Breast epithelium (tissue), 4 donors: ENCODE measurements at places on chromosomes 11 and 22. TPM values are rescaled to one million over a fixed set of nuclear protein-coding genes. Genes with fewer than 3 reads are reported as not detected.

DNA sequence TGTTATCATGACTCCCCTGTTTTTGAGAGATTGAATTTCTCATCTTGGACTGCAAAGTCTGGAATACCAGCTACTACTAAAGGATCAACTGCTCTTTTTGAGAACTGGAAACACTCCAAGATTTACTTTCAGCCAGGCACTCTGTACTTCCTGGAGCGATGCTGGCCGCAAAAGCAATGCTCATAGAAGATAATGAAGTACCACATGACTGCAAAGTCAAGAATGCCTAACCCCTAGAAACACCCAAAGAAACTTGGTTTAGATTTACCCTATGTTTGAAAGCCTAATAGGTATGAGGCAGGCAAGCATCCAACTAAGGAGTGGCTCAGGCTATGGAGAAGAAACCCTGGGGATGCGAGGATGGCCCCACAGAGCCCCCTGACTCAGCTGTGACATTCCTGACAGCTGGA, 47.7 kb upstream of the ARHGAP20 start:
- no peak for DNase-seq
- no peaks in the 10 kb centered on the region for H3K4me1 ChIP-seq
- no peak overlapping the region for H3K4me3 ChIP-seq
- H3K27ac ChIP-seq: no peak overlapping the region

DNA sequence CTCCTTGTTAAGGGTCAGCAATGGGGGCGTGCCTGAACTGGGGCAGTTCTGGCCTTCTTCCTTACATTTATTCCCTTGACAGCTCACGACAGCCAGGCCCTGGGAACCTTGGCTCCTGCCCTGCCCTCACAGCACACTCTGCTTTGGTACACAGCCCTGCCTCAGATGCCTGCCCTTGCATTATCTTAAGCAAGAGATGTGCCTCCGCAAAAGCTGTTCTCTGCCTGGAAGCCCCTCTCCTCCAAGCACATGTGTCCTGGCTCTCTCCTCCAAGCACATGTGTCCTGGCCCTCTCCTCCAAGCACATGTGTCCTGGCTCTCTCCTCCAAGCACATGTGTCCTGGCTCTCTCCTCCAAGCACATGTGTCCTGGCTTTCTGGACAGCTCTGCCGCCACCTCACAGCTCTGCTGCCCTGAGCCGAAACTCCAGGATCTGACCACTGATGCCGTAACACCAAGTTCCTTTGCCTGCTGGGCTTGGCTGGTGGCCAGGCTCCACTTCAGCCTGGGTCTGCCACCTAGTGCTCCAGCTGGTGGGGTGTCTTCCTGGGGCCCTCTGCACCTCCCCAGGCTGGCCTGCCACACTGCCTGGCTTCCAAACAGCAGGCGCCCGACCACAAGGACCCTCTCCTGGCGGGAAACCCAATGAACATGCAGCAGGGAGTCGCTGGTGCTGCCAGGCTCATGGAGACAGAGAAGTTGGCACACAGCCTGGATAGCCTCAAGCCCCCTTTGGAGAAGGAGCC, 53.0 kb downstream of the SCUBE1 start:
- no peaks in the 10 kb centered on the region for H3K27me3 ChIP-seq
- H3K36me3 ChIP-seq: no peaks in the 10 kb centered on the region
- H3K27ac ChIP-seq: peak overlapping the region; percentile 74
- H3K4me1 ChIP-seq: peaks cover 7% of the 10 kb centered on the region
- peak overlapping the region; percentile 10 for H3K4me3 ChIP-seq
- DNase-seq: no peak

GRCh38 chr11:76850130-76850529, 10.6 kb upstream of the ACER3 start:
- no peaks in the 10 kb centered on the region for H3K36me3 ChIP-seq
- no peaks in the 10 kb centered on the region for H3K4me1 ChIP-seq
- no peak for DNase-seq
- H3K4me3 ChIP-seq: no peak overlapping the region
- peak overlapping the region; percentile 6 for H3K27ac ChIP-seq

DNA sequence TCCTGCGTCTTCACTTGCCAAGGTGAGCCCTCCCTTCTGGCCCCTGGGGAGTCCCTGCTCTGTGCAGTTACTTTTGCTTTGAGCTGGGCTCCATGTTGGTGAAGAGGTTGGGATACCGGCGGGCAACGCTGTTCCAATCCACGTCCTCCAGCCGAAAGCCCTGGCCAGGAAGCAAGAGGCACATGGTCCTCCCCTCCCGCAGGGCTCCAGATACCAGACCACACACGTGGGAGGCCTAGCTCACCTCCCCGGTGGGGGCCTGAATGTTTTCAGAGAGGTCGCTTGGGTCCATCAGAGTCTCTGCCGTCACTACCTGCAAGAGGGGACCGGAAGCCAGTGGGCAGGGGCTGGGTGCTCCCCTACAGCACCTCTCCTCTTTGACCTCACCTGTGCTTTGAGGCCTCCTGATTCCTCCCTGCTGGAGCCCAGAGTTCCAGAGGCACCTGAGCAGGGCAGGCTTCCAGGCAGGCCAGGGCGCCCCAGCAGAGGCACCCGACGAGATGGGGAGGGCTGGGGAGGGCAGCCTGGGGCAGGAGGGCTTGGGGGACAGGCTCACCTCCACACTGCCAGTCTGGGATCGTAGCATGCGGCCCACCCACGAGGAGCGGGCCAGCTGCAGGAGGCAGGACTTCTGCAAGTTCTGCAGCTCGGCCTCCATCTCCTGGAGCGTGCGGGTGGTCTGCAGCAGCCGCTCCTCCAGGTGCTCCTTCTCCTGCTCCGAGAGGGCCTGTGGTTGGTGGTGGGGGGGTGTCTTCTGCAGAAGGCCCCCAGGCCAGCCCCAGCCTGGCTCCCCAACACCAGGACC, 3.0 kb downstream of the LMNTD2 start:
- peaks cover 5% of the 10 kb centered on the region for H3K4me1 ChIP-seq
- peaks cover 3% of the 10 kb centered on the region for H3K27me3 ChIP-seq

DNA sequence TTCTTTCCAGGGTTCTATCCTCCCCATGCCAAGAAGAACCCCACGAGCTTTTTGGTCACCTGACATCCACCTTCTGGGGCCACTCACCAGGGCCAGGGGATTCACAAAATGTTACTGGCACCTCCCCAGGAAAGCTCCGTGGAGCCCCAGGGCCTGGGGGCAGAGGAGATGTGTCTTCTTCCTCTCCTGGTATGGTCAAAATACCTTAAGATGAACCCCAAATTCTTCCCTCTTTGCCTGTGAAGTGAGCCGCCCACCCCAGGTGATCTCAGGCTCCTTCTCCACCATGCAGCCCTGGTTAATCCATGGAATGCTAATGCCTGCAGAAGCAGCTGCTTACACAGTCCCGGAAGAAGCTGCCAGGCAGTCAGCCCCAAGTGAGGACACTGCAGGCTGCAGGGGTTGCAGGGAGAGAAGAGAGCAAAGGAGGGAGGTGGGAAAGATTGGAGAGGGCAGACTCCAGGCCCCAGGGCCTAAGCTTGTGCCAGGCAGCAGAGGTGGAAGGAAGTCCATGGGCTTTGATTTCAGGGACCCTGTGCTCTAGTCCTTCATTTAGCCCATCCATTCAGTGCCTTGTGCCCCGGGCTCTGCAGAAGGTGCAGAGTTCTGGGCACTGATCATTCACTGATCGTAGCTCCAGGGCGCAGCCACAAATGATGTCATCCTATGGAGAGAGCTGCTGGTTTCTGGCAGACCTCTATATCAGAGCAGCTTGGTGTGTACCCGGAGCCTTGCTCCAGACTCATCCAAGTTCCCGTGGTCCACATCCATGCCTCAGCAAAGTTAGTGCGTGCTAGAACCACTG, 127.9 kb upstream of the NECTIN1 start:
- no peaks in the 10 kb centered on the region for H3K36me3 ChIP-seq
- no peaks in the 10 kb centered on the region for H3K4me1 ChIP-seq
- H3K27me3 ChIP-seq: no peaks in the 10 kb centered on the region
- DNase-seq: no peak
- no peak overlapping the region for H3K4me3 ChIP-seq

CPT1B gene
- total RNA-seq: 13.6 TPM

ALDH3B1 gene
- 20.6 TPM for total RNA-seq

OR9I1 gene
- total RNA-seq: not detected
